NCI-H2227 treated with DMSO at 0.1 percent for 48 hours (cell line): ENCODE measurements at places on chromosomes 16 and 17.

DNA sequence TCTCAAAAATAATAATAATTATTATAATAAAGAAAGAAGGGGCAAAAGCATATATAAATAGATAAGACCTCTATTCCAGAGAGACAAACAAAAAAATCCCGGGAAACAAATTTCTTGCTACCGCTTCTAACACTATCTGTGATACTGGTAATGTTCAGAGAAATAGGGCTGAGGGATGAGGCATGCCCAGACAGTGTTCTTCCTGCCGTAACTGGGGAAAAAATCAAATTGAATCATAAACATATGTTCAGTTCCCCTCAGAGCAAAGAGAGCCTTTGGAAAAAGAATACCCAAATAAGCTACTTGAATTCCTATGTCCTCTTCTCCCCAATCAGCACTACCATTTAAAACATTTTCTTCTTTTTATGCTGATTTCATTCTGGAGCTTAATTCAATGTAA lies 688.0 kb downstream of the KCNJ2 start:
- DNase-seq, result no peak

DNA sequence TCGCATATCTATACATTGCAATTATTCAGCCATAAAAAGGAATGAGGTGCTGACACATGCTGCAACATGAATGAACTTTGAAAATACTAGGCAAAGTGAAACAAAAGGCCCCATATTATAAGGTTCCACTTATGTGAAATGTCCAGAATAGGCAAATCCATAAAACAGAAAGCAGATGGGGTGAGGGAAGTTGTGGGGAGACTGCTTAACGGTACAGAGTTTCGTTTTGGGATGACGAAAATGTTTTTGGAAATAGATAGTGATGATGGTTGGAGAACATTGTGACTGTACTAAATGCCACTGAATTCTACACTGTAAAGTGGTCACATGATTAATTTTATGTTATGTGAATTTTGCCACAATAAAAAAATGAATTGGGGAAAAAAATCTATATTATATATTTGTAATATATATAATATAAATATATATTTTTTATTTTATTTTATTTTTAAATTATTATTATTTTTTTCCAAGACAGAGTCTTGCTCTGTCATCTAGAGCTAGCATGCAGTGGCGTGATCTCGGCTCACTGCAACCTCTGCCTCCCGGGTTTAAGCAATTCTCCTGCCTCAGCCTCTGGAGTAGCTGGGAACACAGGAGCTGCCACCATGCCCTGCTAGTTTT lies 4.2 kb upstream of the GNA13 start:
- no peak for DNase-seq

DNA sequence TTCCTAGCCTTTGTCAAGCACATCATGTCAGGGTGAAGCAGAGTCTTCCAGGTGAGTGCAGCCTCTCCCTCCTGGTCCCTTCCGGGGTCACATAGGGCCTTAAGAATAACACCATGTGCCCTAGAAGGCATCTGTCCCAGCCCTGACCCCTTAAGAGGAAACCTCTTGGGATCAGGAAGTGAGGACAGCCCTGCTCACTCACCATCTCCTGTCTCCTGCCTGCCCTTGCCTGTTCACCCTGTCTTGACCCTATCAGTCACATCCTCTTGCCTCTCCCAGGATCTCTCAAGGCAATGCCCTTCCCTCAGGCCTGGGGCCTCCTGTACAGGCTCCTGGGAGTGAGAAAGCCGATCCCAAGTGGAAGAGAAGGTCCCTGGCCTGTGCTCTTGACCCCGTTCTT lies 13.9 kb downstream of the MYL4 start:
- no peak for DNase-seq

GRCh38 chr16:88790312-88791211 lies 5.5 kb upstream of the PIEZO1 start:
- DNase-seq, result no peak

DNA sequence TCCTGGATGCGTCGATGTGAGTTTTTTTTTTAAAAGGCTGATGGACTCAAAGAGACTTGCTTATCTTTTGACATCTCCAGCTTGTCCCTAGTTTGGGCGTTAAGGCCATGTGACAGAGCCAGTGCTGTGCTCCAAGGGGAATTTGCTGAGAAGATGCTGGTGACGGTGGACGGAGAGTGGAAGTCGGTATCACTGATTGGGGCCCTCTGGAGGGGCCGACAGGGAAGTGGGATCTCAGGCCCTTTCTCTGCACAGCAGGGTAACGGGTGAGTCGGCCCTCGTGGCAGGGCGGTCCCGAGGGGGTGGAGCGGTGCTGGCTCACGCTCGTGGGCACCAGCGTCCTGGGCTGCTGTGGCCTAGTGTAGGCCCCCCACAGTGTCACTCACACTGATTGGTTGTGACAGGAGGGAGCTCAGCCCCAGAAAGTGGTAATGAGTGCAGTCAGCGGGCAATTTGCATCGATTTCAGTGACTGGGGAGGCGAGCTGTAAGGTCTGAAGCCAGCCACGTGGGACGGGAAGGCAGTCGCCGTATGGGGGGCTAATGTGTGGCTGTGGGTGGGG lies 91.3 kb downstream of the TBC1D16 start:
- DNase-seq, result no peak

DNA sequence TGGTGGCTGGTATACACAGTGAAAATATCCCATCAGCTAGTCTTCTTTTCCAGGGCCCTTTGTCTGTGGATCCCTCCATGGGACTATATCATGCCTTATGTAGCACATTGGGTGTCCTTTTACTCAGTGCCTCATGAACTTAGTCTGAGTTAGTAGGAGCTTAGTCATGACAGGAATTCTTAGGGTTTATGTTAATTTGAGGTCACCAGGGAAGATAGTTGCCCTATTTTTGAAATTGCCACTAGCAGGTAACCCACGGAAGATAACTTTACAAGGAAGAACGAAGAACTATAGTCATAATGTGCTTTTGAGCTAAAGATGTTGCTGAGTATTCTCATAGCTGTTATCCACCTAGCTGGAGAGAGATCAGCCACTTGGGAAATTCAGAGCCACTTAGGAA lies 14.8 kb upstream of the PLK1 start:
- DNase-seq, result no peak
